Thyroid gland (tissue), 4 donors: ENCODE measurements at places on chromosomes 2 and 18. TPM values are rescaled to one million over a fixed set of nuclear protein-coding genes. Genes with fewer than 3 reads are reported as not detected.

Gene TMEM169
- 2.7 TPM for total RNA-seq

Gene SMC6
- 18.7 TPM for total RNA-seq

Gene ATAD2B
- 34.9 TPM for total RNA-seq

Gene SULT1C2
- 37.3 TPM for total RNA-seq

Gene ASB1
- total RNA-seq: 16.1 TPM

Gene GFPT1
- 56.7 TPM for total RNA-seq

Gene CAPN14
- 0.15 TPM for total RNA-seq

Gene MEIS1
- 10.2 TPM for total RNA-seq

Gene IDH1
- total RNA-seq: 60.0 TPM

Gene BMP10
- not detected for total RNA-seq

Gene FAM161A
- total RNA-seq: 11.5 TPM

DNA sequence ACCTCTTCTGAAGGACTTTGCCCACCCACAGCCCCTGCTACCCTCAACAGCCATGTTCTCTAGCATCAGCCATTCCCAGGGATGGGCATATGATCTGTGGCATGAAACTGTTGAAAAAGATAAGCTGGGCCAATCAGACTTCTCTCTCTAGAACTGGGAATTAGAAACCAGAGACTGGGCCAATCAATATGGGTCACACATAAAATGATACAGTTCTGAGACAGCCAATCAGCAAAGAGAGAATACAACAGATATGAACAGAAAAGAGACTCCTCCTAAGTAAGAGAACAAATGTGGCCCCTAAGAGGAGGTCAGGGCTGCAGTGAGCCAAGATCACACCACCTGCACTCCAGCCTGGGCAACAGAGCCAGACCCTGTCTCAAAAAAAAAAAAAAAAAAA is 2.1 kb downstream of the KIDINS220 start:
- H3K4me3 ChIP-seq: no peak overlapping the region
- no peaks in the 10 kb centered on the region for H3K36me3 ChIP-seq
- no peak overlapping the region for H3K27ac ChIP-seq
- H3K27me3 ChIP-seq: no peaks in the 10 kb centered on the region

GRCh38 chr2:95392730-95393455 is 9.6 kb upstream of the FAHD2A start:
- H3K4me1 ChIP-seq: peaks cover 14% of the 10 kb centered on the region
- no peak for DNase-seq
- H3K36me3 ChIP-seq: no peaks in the 10 kb centered on the region
- H3K27ac ChIP-seq: no peak overlapping the region

DNA sequence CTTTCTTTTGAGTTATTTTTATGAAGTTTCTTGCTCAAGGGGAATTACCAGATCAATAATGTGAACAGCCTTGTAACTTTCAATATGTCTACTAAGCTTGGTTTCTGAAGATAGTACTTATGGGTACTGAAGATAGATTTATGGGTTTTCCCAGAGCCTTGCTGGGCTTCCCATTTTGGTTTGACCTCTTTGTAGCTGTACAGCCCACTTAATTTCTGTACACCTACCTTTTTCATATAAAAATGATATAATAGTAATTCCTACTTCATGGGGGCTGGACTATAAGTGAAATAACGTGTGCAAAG is 22.2 kb downstream of the IL1R2 start:
- no peaks in the 10 kb centered on the region for H3K4me1 ChIP-seq
- no peaks in the 10 kb centered on the region for H3K27me3 ChIP-seq
- no peak overlapping the region for H3K4me3 ChIP-seq
- no peak for DNase-seq
- no peaks in the 10 kb centered on the region for H3K36me3 ChIP-seq

DNA sequence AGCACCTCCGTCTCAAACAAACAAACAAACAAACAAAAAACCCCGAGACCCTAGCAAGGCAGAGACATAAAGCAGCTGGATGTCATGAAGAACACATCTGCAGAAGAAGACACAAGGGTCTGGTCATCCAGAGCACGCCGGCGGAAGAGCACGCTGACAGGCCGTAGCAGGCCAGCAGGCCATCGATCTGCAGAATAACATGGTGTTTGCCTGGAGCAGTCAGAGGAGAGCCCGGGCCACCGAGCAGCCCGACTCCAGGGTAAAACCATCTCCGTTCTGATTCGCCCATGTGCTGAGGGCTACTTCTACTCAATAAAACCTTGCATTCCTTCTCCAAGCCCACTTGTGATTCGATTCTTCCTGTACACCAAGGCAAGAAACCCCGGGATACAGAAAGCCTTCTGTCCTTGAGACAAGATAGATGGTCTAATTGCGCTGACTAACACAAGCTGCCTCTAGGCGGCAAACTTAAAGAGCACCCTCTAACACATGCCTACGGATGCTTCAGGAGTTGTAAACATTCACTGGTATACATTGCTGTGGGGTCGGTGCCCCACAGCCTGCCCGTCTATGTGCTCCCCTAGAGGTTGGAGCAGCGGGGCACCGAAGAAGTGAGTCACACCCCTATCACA is 549.8 kb upstream of the NRXN1 start:
- H3K4me3 ChIP-seq: no peak overlapping the region
- no peaks in the 10 kb centered on the region for H3K4me1 ChIP-seq
- DNase-seq: no peak
- no peaks in the 10 kb centered on the region for H3K36me3 ChIP-seq

DNA sequence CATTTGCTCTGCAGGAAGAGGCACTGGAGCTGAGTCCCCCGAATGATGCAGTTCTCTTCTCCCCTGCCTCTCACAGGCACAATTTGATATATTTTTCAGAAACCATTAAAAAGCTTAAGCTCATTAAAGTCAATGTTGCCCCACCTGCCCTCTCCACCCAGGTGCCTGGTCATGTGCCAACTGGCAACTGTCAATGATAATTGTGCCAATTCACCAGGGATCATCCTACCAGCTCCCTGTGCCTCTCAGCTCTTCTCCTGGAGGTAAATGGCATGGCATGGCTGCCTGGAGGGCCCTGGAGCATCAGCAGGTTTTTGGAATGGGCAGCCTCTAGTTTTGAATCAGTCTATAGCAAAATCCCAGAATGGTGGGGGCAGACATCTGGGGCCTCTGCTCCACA is 279.6 kb upstream of the ID2 start:
- H3K27me3 ChIP-seq: no peaks in the 10 kb centered on the region
- DNase-seq: no peak
- H3K4me3 ChIP-seq: no peak overlapping the region
- H3K36me3 ChIP-seq: no peaks in the 10 kb centered on the region
- no peak overlapping the region for H3K27ac ChIP-seq

DNA sequence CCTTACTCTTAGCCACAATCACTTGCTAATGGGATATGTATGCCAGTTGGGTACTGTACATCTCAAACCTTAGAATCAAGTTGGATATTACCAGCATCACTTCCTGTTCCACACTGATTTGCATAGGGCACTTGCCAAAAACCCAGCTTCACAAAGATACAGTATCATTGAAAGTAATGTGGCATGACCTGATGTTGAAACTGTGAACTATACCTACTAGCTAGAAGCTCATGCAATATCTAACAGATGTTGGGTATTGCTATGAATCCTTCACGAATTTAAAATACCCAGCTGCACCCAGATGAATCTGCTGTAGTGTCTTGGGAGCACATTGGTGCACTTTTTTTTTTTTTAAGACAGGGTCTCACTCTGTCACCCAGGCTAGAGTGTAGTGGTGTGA is 6.5 kb upstream of the STAMBP start:
- H3K27me3 ChIP-seq: no peaks in the 10 kb centered on the region
- no peak overlapping the region for H3K4me3 ChIP-seq
- no peak for DNase-seq
- no peaks in the 10 kb centered on the region for H3K4me1 ChIP-seq
- H3K36me3 ChIP-seq: no peaks in the 10 kb centered on the region
- no peak overlapping the region for H3K27ac ChIP-seq

DNA sequence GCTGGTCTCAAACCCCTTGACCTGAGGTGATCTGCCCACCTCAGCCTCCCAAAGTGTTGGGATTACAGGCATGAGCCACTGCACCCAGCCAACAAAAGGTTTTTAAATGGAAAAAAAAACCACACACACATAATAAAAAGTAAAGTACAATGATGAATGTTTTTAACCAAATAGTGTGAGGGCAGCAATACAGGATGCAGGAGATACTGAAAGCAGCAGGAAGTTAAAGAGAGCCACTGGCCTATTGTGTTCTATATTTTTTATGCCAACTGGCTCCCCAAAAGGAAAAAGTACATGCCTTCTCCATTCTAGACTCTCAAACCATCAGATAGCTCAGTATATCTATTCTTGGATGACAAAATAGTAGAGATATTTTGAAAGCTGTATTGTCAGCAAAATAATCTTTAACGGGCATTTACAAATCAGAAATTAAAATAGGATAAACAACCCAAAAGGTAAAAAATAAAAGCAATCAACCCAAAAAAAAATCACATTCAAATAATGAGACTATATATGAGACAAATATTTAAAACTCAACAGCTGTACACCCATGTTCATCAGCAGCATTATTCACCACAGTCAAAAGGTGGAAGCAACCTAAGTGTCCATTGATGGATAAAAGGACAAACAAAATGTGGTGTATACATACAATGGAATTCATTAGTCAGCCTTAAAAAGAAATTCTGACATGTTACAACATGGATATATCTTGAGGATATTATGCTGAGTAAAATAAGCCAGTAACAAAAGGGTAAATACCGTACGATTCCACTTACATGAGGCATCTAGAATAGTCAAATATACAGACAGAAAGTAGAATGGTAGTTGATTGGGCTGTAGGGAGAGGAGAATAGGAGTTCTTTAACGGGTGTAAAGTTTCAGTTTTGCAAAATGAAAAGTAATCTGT is 26.2 kb downstream of the GPATCH11 start:
- H3K4me1 ChIP-seq: no peaks in the 10 kb centered on the region
- no peak overlapping the region for H3K4me3 ChIP-seq
- H3K27ac ChIP-seq: no peak overlapping the region
- no peak for DNase-seq

- DNase-seq: no peak
- H3K4me3 ChIP-seq: no peak overlapping the region
- H3K27ac ChIP-seq: no peak overlapping the region
- no peaks in the 10 kb centered on the region for H3K27me3 ChIP-seq
Measured at GRCh38 chr2:195559431-195559914, 97.6 kb upstream of the SLC39A10 start.

DNA sequence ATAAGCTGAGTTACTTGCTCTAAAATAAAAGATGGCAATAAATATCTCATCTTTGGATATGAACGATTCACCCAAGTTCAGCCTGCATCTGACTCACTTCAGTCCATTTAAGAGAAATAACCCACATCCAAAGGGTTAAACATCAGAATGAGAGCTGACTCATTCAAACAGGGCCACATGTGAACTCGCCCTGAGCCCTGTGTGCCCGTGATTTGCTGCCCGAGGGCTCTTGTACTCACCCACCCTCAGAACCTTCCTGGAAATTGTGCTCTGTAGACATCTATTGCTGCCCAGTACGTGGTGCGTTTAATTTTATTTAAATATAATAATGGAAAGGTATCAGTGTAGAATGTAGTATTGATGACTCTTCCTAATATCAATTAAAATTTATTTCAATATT is 66.9 kb upstream of the RBM44 start:
- no peaks in the 10 kb centered on the region for H3K27me3 ChIP-seq
- no peak for DNase-seq
- no peaks in the 10 kb centered on the region for H3K36me3 ChIP-seq
- peak overlapping the region; percentile 21 for H3K27ac ChIP-seq
- no peak overlapping the region for H3K4me3 ChIP-seq

GRCh38 chr18:75244351-75245313 is 34.0 kb downstream of the TSHZ1 start:
- H3K4me1 ChIP-seq: peaks cover 7% of the 10 kb centered on the region
- no peak overlapping the region for H3K27ac ChIP-seq
- DNase-seq: peak; percentile 35
- no peaks in the 10 kb centered on the region for H3K27me3 ChIP-seq
- H3K36me3 ChIP-seq: no peaks in the 10 kb centered on the region

- H3K4me3 ChIP-seq: no peak overlapping the region
- no peak overlapping the region for H3K27ac ChIP-seq
- H3K36me3 ChIP-seq: no peaks in the 10 kb centered on the region
- H3K4me1 ChIP-seq: no peaks in the 10 kb centered on the region
Measured at GRCh38 chr2:238459081-238459629, 32.4 kb downstream of the ASB1 start.

GRCh38 chr18:8945514-8945913 is 157.0 kb upstream of the NDUFV2 start:
- H3K36me3 ChIP-seq: no peaks in the 10 kb centered on the region
- H3K27me3 ChIP-seq: no peaks in the 10 kb centered on the region
- H3K4me3 ChIP-seq: no peak overlapping the region

DNA sequence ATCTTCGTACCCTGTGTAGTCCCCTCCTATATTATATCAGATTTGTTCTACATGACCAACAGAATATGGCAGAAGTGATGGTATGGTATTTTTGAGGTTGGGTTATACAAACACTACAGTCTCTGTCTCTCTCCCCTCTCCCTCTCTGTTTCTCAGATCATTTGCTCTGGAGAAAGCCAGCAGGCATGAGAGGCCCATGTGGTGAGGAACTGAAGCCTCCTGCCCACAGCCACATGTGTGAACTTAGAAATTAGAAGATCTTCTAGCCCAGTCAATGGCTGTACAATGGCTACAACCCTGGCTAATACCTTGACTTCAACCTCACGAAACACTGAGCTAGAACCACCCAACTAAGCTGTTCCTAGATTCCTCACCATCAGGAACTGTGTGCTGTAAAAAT is 250.6 kb downstream of the SMAD2 start:
- H3K27ac ChIP-seq: no peak overlapping the region
- H3K4me1 ChIP-seq: no peaks in the 10 kb centered on the region
- H3K27me3 ChIP-seq: no peaks in the 10 kb centered on the region
- no peak for DNase-seq
- no peaks in the 10 kb centered on the region for H3K36me3 ChIP-seq

- H3K4me3 ChIP-seq: no peak overlapping the region
- H3K36me3 ChIP-seq: no peaks in the 10 kb centered on the region
- no peaks in the 10 kb centered on the region for H3K27me3 ChIP-seq
- no peak for DNase-seq
Measured at GRCh38 chr2:231617059-231617926, 24.6 kb downstream of the TEX44 start.
